ENCODE measurements at places on chromosomes 4 and X. TPM values are rescaled to one million over a fixed set of nuclear protein-coding genes. Genes with fewer than 3 reads are reported as not detected.

GAGE12F gene
- polyA plus RNA-seq: not detected

DGKK gene
- 0.11 TPM for polyA plus RNA-seq

SPOCK3 gene
- 0.48 TPM for polyA plus RNA-seq

SRPK3 gene
- 0.75 TPM for polyA plus RNA-seq

NMU gene
- 2.9 TPM for polyA plus RNA-seq

ATP2B3 gene
- polyA plus RNA-seq: 0.02 TPM

DHRSX gene
- polyA plus RNA-seq: 11.2 TPM

CCSER1 gene
- polyA plus RNA-seq: 2.0 TPM

MAGED4B gene
- 21.1 TPM for polyA plus RNA-seq

AKAP4 gene
- polyA plus RNA-seq: 0.05 TPM

TMEM187 gene
- 6.9 TPM for polyA plus RNA-seq

NAA11 gene
- 0.02 TPM for polyA plus RNA-seq

GABRE gene
- 13.4 TPM for polyA plus RNA-seq

MGAT4D gene
- not detected for polyA plus RNA-seq

TLL1 gene
- polyA plus RNA-seq: 0.59 TPM

EMCN gene
- 6.0 TPM for polyA plus RNA-seq

GRID2 gene
- 0.05 TPM for polyA plus RNA-seq

TMEM255A gene
- polyA plus RNA-seq: 6.4 TPM

AREG gene
- 30.3 TPM for polyA plus RNA-seq

NSUN7 gene
- polyA plus RNA-seq: 1.7 TPM

ARHGAP36 gene
- 2.8 TPM for polyA plus RNA-seq

COL25A1 gene
- 0.75 TPM for polyA plus RNA-seq

SYTL5 gene
- 0.66 TPM for polyA plus RNA-seq

SPANXA1 gene
- polyA plus RNA-seq: not detected

TMEM150C gene
- 18.2 TPM for polyA plus RNA-seq

PCYT1B gene
- 0.37 TPM for polyA plus RNA-seq

MAOA gene
- polyA plus RNA-seq: 51.3 TPM

CXorf49B gene
- 0.52 TPM for polyA plus RNA-seq

DNASE1L1 gene
- polyA plus RNA-seq: 23.0 TPM

MEPE gene
- 0.59 TPM for polyA plus RNA-seq

XAGE1A gene
- not detected for polyA plus RNA-seq

VSIG1 gene
- 1.4 TPM for polyA plus RNA-seq

GAGE2A gene
- polyA plus RNA-seq: 0.14 TPM

UGT2B11 gene
- 0.07 TPM for polyA plus RNA-seq

GABRB1 gene
- polyA plus RNA-seq: 0.02 TPM

JAKMIP1 gene
- 1.5 TPM for polyA plus RNA-seq

SLC4A4 gene
- polyA plus RNA-seq: 1.7 TPM

MAP7D2 gene
- polyA plus RNA-seq: 4.4 TPM

ALB gene
- polyA plus RNA-seq: 2.9 TPM

GLRA2 gene
- polyA plus RNA-seq: under 0.01 TPM

AMBN gene
- 0.84 TPM for polyA plus RNA-seq

ENPEP gene
- 5.6 TPM for polyA plus RNA-seq

SPANXA2 gene
- polyA plus RNA-seq: not detected

SCRG1 gene
- 0.39 TPM for polyA plus RNA-seq

CSAG2 gene
- polyA plus RNA-seq: 0.52 TPM

DRP2 gene
- 0.64 TPM for polyA plus RNA-seq

WDR17 gene
- polyA plus RNA-seq: 0.23 TPM

ADH7 gene
- polyA plus RNA-seq: 2.1 TPM

DKK2 gene
- 0.91 TPM for polyA plus RNA-seq

GPR78 gene
- polyA plus RNA-seq: 0.91 TPM

CACNA1F gene
- 1.8 TPM for polyA plus RNA-seq

RNF212 gene
- 11.2 TPM for polyA plus RNA-seq

CENPVL3 gene
- polyA plus RNA-seq: 0.02 TPM

DHX15 gene
- polyA plus RNA-seq: 98.3 TPM

CYSLTR1 gene
- 4.7 TPM for polyA plus RNA-seq

DRD5 gene
- 0.11 TPM for polyA plus RNA-seq

SPANXB1 gene
- 0.41 TPM for polyA plus RNA-seq

IQCM gene
- polyA plus RNA-seq: 0.02 TPM

MAP9 gene
- polyA plus RNA-seq: 2.8 TPM
